Hindlimb muscle (tissue), 1 donor: ENCODE measurements at places on chromosomes 12 and 14. TPM values are rescaled to one million over a fixed set of nuclear protein-coding genes. Genes with fewer than 3 reads are reported as not detected.

DNA sequence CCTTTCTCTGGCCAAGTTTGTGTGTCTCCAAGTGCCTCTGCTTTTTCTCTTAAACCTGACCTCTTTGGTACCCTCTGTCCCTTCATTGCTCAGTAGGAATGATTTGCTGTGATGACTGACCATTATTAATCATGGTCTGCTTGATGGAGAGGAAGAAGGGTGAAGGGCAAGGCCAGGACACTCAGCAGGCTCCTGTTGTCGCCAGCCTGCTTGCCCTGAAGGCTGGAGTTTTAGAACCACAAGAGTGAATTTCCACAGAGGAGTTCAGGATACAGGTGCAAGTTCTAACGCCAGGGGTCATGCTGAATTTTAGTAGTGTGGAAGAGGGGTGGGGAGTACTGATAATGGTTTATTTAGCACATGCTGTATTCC is 2.8 kb upstream of the ITGA5 start:
- DNase-seq: no peak

Gene OTX2
- not detected for polyA plus RNA-seq

Gene RIMBP2
- 0.75 TPM for polyA plus RNA-seq

- DNase-seq: no peak
Observed at GRCh38 chr12:5967645-5968415, 22.8 kb upstream of the ANO2 start.
